ENCODE measurements at places on chromosomes 1 and 21.

DNA sequence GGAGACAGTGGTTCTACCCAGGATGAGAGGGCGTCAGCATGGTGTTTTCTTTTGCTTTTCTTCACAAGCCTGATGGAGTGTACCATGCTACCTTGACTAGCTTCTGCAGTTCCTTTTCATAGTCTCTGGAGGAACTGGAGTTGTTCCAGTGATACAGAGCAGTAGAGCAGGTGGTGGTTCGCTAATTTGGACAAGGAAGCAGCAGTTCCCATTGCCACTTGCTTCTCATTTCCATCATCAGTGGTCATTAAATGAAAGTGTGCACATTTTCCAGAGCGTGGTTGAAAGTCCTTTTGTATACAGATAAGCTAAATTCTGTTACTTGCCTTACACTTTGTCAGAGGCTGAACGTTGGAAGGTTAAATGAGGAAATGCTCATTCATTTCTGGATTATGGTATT is 182.3 kb downstream of the C1orf21 start:
- no peak for DNase-seq

GRCh38 chr21:37164742-37165141 is 91.7 kb downstream of the TTC3 start:
- DNase-seq = no peak

- DNase-seq = peak; percentile 11
Measured at GRCh38 chr1:243313635-243314536, 58.0 kb downstream of the SDCCAG8 start.

- no peak for DNase-seq
Measured at GRCh38 chr21:25342816-25343215, 264.5 kb downstream of the MRPL39 start.

GRCh38 chr1:29649189-29650040 is 413.1 kb downstream of the PTPRU start:
- DNase-seq = peak; percentile 3

Measured in WERI-Rb-1 (cell line).